Ecto neural progenitor cell (in vitro differentiated cells): ENCODE measurements at places on chromosomes 5 and 9.

GRCh38 chr5:125011014-125011413, 264.6 kb upstream of the ZNF608 start:
- DNase-seq = no peak

DNA sequence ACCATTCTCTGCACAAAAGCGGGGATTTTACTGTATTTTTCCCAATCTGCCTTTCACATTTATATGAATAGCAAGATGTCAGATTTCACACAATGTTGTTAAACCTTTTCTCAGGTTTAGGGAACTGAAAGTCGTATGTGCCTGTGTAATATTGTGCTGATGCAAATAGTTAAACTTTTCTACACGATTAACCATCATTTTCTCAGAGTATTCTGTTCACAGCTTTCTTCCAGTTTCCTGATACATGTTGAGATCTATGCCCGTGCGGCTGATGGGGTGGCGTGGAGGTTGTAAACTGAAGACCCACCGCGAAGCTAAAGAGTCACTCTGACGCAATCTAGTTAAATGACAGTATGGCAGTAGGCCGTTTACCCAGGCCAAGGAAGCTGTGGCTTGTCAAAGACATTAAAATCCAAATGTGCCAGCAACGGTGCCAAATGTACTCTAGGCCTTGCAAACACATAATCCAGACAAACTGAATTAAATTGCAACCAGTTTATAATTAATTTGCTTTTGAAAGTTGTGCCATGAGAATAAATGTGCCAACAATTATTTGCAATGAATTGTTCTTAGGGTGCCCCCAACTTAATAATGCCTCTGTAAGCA, 145.7 kb downstream of the EBF1 start:
- no peak for DNase-seq

DNA sequence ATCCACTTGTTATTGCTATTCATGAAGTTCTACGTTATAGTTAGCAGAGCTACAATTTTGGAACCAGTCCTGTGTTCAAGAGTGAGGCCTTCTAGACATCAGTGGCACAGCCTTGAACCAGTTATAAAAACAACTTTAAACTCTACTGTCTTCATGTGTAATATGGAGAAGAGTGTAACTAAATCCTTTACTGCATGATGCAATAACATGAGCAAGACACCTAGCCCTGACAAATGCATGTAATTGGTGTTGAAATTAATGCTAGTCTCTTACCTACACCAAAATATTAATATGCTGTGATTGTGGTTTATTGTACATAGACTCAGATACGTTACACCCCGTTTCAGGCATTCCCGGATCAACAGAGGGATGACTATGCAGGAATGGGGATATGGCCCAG, 654.6 kb downstream of the IRX1 start:
- no peak for DNase-seq

GRCh38 chr9:19992556-19992955, 203.7 kb upstream of the SLC24A2 start:
- DNase-seq = no peak

DNA sequence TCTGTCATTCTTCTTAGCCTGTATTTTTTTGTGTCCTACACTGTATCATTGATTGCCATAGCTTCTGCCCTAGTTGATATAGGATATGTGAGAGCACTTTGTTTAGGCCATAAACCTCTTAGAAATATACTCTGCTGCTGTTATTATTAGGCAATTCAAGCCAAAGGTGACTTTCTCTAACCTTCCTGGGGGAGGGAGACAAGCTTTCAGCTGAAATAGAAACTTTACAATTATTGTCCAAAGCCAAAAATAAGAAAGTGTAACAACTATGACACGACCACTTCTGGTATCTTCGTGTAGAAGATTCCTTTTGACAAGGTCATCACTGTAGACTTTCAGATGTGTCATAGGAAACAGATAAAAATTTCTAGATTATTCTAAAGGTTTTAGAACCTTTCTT, 12.2 kb upstream of the CSNK1A1 start:
- no peak for DNase-seq

GRCh38 chr5:143685246-143685815, 126.6 kb upstream of the HMHB1 start:
- DNase-seq = no peak

GRCh38 chr9:69389437-69389995, 64.5 kb downstream of the ENTREP1 start:
- DNase-seq = no peak

DNA sequence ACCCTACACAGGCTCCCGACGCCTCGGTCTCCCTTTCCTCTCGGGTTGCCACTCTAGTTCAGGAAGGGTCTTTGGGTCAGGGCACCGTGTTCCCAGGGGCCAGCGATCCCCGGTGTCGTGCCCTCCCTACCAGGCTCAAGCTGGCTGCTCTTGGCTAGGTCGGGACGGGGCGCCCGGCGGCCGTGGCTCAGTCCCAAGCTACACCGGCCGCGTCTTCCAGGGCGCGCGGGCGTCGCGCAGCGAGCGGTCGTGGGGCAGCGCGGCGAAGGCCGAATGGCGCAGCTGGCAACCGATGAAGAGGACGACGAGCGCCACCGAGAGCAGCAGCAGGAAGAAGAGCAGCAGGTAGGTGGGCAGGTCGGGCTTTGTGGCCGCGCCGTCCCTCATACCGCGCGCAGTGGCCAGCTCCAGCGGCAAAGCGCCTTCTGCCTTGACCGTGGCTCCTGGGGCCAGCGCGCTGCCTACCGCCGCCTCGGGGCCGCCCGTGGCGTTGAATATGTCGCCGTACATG, 892 bp downstream of the SMIM32 start:
- no peak for DNase-seq
